ENCODE measurements at places on chromosomes 2 and 18.
A peak's percentile ranks its signal among the peaks of the same experiment; 100 is the strongest.

GRCh38 chr2:237235383-237236095 lies 149.8 kb downstream of the COPS8 start:
- no peak for DNase-seq

DNA sequence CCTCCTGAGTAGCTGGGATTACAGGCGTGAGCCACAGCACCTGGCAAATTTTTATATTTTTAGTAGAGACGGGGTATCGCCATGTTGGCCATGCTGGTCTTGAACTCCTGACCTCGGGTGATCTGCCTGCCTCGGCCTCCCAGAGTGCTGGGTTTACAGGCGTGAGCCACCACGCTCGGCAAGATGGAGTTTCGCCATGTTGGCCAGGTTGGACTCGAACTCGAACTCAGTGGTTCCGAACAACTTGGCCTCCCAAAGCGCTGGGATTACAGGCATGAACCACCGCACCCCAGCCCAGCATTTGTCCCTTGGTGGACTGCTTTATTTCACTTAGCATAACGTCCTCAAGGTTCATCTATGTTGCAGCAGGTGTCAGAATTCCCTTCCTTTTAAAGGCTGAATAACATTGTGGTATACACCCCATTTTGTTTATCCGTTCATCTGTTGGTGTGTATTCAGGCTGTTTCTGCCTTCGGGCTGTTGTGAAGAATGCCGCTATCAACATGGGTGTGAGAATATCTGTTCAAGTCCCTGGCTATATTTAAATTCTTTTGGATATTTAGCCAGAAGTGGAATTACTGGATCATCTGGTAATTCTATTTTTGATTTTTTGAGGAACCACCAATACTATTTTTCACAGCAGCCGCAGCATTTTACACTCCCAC lies 1.2 kb upstream of the CENPA start:
- no peak for DNase-seq

DNA sequence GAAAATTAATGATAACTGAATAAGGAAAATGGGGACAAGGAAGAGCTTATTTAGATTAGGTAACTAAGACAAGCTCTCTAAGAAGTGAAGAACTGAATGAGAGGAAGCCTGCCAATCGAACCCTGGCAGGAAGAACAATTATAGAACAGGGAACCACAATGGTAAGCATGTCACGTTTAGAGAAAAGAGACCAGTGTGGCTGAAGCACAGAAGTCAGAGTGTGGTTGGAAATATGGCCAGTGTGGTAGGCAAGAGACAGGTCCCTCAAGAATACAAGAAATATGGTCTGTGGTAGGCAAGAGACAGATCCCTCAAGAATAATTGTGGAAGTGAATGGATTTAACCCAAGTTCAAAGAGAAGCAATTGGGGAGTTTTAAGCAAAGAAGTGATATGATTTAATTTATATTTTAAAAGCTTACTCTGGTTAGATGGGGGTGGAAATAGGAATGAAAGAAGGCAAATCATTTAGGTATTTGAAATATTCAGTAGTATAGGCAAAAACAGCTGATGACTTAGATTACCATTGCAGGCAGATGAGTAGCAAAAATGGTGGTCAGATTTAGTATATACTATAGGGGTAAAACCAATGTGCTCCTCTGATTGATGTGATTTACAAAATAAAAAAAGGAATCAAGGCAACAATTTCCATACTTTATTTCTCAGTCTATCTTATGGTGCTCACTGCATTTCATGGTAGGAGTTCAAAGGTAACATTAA lies 38.8 kb upstream of the ERMN start:
- no peak for DNase-seq

DNA sequence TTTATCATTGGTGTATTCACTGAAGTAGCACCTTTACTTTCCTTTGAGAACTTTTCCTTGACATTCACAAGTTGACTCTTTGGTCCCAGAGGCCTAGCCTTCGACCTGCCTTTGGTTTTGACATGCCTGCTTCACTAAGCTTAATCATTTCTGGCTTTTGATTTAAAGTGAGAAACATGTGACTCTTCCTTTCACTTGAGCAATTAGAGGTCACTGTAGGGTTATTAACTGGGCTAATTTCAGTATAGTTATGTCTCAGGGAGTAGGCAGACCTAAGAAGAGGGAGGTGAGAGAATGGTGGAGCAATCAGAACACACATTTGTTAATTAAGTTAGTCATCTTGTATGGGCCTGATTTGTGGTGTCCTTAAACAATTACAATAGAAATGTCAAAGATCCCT lies 1040.7 kb upstream of the SLC39A10 start:
- DNase-seq = no peak

DNA sequence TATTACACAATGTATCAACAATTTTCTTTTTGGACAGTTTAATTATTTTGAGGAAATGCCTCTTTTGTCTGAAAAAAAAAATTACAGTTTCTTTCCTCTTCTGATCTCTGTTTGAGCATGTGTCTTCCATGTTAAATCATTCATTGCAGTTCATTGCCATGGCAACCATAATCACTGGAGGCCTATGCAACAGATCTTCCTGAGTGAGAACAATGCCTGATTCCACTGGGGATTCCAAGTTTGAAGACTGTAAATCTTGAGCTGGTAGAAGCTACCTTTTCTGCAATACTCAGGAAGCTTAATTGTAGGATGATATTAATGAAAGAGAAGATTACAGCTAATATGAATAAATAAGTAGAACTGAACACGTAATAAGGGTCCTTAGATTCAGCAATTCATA lies 721.4 kb upstream of the CNTNAP5 start:
- peak; percentile 5 for DNase-seq

DNA sequence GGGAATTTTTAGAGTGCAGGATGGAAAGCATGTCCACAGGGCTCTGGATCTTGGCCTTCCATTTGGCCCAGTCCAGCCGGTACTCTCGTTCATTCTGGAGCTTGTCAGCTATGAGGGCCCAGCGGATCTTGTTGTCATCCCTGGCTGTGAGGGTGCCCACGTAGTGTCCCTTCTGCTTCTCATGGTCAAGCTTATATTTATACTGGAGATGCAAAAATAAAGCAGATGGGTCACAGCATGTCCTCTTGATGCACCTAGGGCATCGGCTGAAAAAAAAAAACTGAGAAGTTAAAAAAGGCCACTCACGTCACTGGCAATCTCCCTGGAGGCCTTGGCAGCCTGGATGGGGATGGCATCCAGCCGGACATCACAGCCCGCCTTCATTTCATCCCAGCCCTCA lies 160.5 kb downstream of the RIF1 start:
- DNase-seq = no peak

DNA sequence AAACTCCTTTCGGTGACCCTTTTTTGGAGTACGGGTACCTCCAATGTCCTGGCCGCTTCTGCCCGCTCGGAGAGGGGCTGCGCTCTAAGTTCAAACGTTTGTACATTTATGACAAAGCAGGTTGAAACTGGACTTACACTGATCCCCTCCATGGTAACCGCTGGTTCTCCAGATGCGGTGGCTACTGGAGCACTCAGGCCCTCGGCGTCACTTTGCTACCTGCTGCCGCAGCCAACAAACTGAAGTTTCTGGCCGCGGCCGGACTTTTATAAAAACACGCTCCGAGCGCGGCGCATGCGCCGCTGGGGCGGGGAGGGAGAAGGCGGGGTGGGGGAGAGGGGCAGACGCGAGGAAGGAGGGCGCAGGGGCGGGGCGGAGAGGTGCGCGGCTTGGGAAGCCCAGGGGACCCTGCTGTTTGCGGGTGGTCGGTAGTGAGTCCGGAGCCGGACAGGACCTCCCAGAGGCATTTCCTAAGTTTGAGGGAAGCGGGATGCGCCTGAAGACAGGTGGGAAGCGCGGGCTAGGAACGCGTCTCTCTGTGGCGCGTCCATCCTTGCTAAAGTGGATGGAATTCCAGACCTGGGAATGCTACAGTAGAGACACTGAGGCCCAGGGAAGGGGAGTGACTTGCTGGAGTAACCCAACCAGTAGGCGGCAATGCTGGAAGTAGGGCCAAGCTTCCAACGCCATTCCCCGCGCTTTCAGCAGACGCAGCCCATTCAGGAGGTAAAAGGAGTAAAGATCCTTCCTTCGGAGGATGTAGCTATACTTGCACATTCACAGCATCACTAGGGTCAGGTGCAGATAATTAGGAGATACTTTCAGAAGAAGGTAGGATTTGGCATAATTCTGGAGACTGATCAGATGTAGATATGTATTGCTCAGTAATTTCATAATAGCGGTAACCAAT lies at the start of gene CXCR4:
CXCR4 (minus strand) TSS at position 241 of the 910 bp plus-strand sequence; CDS start at position 152, 89 bp downstream.
- DNase-seq = peak; percentile 95

- DNase-seq = no peak
These were observed 22.1 kb downstream of the EXOC6B start for GRCh38 chr2:72803626-72804320.

- no peak for DNase-seq
These were observed 176.5 kb downstream of the FAM210A start for GRCh38 chr18:13549880-13550232.

DNA sequence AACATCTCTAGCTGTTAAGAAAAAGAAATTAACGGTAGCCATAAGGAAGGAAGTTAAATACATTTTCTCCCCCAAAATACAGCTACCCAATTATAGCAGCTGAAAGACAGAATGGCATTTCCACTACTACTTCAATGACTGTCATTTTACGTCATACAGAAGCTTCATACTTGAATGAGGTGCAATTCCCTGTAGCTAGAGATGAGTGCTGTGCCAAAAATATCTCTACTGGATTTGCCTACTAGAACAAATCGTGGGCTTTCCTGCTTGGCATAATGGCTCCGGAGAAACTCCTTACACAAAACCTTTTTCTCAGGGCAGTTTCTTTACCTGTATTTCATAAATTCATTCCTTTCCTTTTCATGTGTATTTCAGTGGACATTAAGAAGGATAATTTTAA lies 36.3 kb upstream of the NRXN1 start:
- no peak for DNase-seq

GRCh38 chr2:74204436-74204835 lies 6.0 kb downstream of the MTHFD2 start:
- no peak for DNase-seq

GRCh38 chr18:78303519-78304191 lies 676.0 kb upstream of the SALL3 start:
- no peak for DNase-seq

GRCh38 chr2:134670955-134671354 lies 47.8 kb downstream of the TMEM163 start:
- DNase-seq = no peak

DNA sequence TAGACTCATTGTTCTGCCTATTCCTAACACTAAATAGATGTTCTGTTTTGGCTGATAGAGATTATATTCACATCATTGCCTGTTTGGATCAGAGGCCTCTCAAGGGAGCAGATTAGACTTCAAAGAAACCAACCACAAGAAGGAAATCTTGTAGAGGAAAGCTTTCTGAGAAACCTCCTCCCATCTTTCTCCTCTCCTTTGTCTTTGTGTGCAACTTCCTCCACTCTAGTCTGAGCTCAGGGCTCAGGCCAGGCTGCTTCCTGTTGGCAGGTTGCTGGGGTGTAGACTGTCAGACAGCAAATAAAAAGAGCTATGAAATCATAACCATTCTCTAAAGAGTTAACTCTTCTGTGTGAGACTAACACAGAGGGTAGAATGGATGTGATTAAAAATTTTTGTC lies 113.0 kb downstream of the TGFA start:
- no peak for DNase-seq

DNA sequence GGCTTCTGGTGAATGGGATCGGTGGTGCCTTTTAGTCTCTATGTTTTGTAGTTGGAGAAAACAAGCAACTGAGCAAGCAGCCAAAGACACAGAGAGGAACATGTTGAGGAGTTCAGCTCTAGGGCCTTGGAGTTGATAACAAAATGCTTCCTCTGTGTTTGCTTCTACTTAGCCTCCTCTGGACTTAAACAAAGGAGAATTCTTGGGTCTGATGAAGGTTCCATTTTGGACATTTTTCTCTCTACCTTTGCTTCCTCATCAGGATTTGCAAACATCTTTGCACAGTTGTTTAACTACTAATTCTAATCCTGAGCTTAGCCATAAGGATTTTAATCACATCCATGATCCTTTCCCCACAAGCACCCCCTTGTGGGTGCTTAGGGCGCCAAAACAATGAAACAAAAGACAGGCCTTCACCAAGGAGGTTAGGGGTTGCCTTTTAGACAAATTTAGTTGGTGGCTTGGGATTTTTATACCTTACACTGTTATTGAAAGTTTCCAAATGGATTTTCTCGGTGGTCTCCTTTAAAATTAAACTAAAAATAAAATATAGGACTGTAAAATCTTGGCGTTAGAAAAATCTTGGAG lies 148.5 kb upstream of the SATB2 start:
- DNase-seq = peak; percentile 39
